ENCODE measurements at places on chromosomes 6 and 20.

GRCh38 chr6:143700684-143701348, 23.1 kb downstream of the PHACTR2 start:
- DNase-seq: peak; percentile 56

DNA sequence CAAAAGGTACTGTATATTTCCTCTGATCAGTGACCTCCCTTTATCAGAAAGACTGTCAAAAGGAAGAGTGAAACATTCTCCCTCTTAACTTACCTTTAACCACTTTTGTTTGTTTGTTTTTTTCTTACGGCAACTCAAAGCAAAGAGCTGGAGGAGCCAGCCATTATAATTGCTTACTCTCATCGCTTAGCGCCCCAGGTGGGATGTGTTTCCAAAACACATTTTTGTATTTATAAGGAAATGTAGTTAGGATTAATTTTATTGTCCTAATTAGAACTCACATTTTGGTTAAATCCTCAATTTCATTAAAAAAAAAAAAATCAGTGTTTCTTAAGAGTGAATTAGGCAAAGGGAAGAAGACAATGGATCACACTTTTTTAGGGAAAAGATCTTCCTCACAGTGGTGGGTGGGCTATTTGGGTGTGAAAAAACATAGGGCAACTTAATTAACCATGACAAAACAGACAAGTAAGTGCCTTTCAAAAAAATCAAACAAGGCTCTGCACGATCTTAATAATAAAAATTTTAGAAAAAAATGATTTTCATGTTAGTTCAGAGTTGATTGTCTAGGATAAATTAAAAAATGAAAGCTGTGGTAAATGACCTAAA, 1.2 kb upstream of the PHACTR2 start:
- DNase-seq: no peak

DNA sequence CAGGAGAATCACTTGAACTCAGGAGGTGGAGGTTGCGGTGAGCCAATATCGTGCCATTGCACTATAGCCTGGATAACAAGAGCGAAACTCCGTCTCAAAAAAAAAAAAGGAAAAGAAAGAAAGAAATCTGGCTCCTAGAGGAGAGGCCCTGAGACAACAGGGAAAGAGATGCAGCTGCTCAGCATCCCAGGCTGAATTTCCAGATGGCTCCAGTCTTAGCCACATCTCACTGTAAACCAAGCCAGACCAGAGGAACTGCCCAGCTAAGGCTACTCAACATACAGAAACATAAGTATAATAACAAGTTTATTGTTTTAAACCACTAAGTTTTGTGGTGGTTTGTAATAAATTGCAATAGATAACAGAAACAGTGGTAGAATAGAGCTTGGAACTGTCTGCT, 38.5 kb upstream of the TASP1 start:
- no peak for DNase-seq

- no peak for DNase-seq
Measured at GRCh38 chr6:12165722-12166280, 124.4 kb upstream of the EDN1 start.

DNA sequence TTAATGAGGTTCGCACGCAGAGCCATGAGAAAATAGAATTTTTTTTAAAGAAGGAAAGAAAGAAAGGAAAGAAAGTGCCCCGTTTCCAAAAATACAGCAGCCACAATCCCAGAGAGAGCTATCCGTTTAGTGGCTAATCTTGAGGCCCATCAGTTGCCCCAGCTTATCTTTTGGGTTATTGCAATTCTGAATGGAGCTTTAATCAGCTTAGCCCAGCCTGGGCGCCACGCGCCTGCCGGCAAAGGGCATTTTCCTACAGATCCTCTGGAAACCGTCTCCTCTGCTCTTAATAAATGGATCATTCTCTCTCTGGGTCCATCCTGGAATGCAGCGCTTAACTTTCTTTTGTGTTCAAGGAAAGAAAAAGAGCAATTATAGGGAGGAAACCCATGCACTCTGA, 413.3 kb downstream of the MAFB start:
- DNase-seq: no peak

DNA sequence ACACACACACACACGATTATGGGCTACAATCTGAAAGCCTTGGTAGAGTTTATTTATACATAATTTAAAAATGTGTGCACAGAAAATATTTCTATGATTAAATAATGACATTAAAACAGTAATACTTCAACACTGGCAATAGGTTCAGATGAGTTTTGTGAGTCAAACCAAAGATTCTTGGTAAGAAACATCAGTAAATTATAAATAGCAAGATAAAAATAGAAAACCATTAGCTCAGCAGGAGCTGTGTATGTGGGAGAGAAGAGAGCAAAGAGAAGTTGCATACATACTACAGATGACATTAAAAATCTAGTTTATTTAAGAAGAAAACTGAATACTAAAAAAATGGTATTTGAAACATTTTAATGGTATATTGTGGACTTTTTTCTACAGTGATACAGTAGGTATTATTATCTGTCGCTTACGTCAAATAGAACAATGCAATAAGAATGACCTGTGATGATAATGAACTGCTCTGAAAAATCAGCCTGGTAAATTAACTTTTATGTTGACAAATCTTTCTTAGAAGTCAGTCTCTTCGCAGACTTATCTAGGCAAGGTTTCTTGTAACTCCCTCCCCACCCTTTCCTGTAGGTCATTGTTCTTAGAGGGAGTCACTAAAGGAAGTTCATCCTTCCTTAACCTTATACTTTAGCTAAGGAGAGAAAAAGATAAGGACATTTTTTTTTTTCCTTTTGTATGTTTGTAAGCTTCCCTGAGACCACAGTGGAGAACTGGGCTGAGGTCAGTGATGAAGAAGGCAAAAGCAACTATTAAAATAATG, 149.3 kb downstream of the GJA1 start:
- DNase-seq: no peak

- no peak for DNase-seq
Measured at GRCh38 chr20:4719190-4719589, 2.5 kb upstream of the PRND start.

DNA sequence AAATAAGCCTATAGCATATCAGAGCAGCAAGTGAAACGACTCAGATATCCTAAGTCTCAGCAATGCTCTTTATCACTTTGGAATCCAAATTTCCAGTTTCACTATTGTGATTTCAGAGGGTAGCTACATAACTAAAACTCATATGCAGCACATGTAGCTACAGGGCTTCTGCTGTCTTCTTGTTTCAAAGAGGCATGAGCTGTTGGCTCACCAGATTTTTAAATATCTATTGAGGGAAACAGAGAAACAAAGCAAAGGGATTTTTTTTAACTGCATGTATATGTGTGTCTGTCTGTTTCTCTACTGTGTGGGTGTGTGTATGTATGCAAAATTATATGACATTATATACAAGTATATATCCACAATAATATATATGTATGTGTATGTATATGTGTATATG, 258.4 kb downstream of the HDGFL1 start:
- no peak for DNase-seq

DNA sequence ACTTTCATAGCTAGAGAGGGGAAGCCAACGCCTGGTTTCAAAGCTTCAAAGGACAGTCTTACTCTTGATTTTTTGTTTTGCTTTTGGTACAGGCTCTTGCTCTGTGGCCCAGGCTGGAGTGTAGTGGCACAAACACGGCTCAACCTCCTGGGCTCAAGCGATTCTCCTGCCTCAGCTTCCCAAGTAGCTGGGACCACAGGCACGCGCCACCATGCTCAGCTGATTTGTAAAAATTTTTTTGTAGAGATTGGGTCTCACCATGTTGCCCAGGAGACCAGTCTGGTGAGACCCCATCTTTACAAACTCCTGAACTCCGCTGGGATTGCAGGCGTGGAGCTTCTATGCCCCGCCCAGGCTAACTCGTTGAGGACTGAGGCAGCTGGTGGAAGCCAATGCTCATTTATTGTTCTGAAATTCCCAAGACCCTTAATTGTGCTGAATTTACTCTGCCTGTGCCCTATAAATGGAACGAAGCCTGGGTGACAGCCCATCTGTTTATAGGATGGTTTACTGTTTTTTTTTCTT, 18.0 kb downstream of the SRSF3 start:
- no peak for DNase-seq

GRCh38 chr20:49568278-49569151, 578 bp upstream of the PTGIS start:
- peak; percentile 67 for DNase-seq

DNA sequence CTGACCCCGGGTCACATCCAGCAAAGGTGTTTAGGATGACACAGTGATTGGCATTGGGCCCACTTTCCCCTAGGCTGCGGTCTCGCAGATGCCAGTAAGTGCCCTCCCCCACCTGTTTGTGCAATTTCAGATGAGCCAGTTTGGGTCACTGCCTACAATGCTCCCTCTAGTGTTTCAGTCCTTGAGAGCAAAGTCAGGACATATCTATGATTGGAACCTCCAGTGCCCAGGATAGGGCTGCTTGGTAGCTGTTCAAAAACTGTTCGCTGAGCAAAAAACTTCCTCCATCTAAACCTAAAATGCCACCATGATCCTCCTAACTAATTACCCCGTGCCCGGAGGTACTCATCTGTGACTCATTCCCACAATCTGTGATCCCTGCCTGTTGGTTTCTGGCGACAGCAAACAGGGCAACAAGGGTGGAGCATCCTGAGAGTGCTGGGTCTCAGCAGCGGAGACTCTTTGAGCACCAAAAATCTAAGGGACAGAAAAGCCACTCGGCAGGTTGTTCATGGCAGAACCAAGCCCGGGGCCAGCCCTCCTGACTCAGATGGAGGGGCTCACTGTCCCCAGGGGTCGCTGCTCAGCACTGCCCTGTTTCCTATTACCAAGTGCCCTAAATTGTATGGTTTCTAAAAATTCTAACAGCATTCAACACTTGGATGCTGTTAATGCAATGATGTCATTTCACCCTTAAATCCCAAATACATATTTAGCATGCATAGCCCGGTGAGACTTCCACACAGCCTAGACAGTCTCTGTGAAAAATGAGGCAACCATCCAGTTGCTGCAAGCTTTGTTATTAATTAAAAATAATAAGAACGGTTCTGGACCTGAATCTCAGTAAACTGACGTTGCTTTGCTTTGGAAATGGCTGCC, 5.0 kb downstream of the VSX1 start:
- peak; percentile 45 for DNase-seq

GRCh38 chr6:56335726-56336125, 88.3 kb upstream of the COL21A1 start:
- no peak for DNase-seq

- no peak for DNase-seq
Measured at GRCh38 chr6:111861431-111861885, 11.8 kb downstream of the FYN start.

DNA sequence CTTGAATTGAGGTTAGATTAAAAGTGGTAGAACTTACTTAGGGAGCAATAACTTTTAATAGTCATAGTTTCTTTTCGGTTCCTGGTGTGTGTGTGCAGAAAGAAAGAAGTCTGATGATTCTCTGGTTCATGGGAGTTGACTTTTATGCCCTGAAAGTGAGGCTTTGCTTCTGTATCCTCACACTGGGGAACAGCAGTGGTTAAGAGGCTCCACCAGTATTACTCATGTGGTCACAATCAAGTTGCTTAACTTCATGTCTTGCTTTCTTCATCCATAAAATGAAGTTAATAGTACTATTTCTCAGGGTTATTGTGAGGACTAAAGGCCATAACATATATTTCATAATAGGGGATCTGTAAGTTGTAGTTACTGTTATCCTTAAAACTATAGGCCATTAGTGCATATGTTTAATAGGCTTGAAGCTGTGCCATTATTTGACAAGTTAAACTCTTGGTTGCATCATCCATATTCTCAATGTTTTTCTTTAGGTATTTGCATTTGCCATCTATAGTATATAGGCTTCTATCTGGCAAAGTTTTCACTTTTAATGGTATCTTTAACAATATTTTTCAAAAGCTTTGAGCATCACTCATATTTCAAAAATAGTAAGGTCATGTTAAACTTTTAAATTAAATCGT, 262.4 kb downstream of the PLCB1 start:
- no peak for DNase-seq

GRCh38 chr20:3783511-3784195, 2.4 kb upstream of the SPEF1 start:
- no peak for DNase-seq

GRCh38 chr6:89048985-89049384, 31.6 kb upstream of the PNRC1 start:
- no peak for DNase-seq

DNA sequence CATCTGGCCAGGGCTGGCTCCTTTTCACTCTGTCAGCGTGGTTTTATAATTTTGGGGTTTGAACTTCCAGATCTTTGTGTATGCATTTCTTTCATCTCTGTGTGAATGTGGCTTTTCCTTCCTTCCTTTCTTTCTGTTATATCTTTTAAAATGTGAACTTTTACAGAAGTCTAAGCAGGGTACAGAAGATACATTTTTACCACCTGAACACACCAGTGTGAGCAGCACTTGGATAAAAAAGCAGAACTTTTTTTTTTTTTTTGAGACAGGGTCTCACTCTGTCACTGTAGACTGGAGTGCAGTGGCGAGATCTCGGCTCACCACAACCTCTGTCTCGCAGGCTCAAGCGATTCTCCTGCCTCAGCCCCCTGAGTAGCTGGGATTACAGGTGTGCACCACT, 20.5 kb downstream of the CEBPB start:
- DNase-seq: no peak

DNA sequence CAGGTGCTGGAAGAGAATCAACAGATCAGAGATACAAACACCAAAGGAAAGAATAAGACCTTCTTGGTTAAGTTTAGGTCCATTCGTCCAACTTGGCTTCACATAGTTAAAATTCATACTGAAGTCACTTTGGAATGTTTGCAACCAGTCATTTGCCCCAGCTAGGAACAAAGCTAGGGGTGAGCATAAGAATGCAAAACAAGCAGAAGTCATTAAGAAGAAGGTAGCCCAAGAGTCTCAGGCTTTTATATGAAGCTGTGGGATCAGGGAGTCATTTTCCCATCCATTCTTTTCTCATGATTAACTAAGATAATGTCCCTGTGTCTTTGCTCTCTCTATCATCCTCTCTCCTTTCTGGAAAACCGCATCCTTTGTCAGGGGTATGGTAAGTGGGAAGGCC, 51.5 kb upstream of the TMEM170B start:
- peak; percentile 41 for DNase-seq

DNA sequence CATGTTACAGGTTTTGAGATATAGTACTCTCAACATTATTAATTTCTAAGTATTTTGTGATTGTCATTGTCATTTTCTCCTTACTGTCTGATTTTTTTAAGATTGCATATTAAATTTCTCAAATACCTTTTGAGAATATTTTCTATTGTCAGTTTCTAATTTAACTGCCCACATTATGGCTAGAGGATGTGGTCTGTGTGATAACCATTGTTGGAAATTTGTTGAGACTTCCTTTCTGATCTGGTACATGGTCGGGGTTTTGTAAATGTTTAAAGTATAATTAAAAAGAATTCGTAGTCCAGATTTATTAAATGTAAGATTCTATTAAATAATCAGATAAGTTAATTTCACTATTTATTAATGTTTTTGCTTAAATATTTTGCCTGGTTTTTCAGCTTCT, 60.1 kb downstream of the SLX4IP start:
- no peak for DNase-seq

- peak; percentile 15 for DNase-seq
Measured at GRCh38 chr6:7418238-7418905, 28.8 kb downstream of the RIOK1 start.

GRCh38 chr6:70675822-70676221, 8.1 kb downstream of the SMAP1 start:
- DNase-seq: no peak
